ENCODE measurements at places on chromosomes 11 and 22.

DNA sequence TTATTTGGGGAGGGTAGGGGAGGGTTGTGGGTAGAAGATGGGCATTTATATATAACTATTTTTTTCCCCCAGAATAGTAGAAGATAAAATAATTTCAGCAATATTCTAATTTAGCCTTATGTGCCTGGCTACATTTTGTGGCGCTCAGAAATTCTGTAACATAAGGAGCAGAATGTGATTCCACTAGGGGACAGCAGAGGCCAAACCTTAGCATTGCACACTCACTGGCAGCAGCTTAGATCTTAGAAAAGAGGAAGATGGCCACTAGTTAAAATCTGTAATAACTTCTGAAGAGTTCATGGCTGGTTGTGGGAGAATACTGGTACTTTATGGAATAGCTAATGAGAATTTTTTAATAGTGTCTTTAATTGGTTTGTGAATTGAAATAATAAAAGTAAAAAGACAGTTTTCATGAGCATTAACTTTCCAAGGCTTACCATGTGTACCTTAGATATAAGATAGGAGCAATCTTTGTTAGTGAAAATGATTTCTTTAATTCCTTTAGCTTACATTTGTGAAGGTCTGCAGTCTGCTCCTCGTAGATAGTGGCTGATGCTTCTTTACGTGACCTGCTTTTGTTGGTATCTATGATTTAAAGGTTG lies 33.1 kb downstream of the DDX10 start:
- DNase-seq = no peak

GRCh38 chr11:83088965-83089364 lies 17.3 kb upstream of the RAB30 start:
- DNase-seq = no peak

DNA sequence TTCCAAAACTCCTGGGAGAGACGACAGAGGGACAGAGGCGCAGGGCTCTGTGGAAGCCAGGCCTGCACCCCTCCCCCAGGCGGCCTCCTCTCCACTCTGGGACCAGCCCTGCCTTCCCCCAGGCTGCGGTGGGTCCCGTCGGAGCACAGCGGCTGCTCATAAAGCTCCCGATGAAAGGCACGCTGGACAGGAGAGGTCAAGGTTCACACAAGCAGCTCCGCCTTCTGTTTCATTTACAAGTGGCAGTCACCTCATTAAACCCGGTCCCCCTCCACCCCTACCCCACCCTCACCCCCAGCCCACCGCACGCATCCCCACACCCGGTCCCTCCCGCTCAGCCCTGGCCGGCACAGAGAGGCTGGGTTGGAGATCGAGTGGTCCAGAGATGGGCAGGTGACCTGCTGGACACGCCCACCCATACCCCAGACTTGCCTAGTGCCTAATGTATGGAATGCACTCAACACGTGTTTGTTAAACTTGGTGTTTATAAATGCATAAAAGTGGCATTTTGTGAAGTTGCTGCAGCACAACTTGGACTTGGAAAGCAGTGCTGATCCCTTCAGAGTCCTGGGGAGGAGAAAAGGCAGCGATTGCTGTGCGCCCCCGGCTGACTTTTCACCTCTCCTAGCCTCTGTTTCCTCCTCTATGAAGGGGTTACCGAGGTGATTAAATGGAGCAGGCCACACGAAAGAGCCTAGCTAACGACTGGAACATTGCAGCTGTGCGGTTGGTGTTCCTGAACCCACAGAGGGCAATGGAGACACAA lies 26.0 kb downstream of the RPUSD4 start:
- no peak for DNase-seq

DNA sequence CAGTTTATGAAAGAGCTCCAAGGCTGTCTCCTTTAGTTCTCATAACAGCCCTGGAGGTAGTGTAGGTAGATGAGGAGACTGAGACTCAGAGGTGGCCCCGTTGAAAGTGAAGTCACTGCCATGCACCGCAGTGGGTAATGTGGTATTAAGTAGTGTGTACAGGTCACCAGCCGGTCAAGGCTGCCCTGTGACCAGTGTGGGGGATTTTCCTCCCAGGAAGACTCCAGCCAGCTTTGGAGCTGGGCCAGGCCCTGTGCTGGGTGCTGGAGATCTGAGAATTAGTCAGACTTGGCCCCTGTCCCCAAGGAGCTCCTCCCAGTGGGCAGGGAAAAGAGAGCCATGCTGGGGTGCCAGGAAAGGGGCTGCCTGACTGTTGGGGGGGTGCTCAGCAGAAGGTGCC lies 5.3 kb downstream of the OMP start:
- no peak for DNase-seq

DNA sequence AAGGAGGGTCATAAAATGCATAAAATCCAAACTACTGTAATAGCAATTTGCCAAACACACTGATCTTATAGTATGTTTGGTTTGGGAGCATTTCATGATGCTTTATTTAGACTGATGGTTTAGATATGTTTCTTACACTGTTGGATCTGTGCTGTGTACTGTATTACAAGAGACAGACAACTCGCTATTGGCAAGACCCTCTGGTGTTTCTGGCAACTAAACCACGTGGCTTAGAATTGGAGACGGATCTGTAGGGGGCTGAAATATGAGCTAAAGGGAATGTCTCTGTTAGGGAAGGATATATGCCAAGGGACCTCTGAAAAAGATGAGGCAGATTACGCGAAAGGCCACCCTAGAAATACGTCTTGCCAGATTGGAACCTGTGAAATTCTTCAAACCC lies 208.7 kb downstream of the BARX2 start:
- DNase-seq = no peak
